GDM1 (cell line): ENCODE measurements at places on chromosomes 2 and 18.

GRCh38 chr2:132873738-132874137 is 203.7 kb upstream of the LYPD1 start:
- no peak for DNase-seq

GRCh38 chr18:76658627-76659026 is 163.6 kb upstream of the ZNF516 start:
- DNase-seq, result no peak

- peak; percentile 73 for DNase-seq
These were observed 521.2 kb upstream of the FANCL start for GRCh38 chr2:58762176-58762781.

GRCh38 chr2:181680055-181680936 is at the start of gene NEUROD1:
TSS of gene NEUROD1 (minus strand) at chr2:181680517. CDS start at chr2:181678860, 1,657 bp downstream.
- no peak for DNase-seq

DNA sequence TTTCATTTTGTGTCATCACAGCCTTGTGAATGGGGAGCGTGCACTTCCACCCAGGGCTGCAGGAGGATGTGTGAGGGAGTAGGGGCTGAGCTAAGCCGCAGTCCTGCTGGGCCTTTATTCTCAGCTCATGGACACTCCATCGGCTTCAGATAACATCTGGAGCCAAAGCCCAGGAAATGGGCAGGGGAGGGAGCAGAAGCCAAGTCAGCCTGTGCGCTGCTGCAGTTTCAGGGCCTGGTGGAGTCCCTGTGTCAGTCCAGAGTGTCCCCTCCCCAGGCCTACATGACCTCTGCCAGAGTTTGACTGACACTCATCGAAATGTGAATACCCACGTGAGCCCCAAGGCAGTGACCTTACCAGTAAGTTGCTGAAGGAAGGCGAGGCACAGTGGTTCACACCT is 242.2 kb downstream of the LOXHD1 start:
- DNase-seq, result no peak

DNA sequence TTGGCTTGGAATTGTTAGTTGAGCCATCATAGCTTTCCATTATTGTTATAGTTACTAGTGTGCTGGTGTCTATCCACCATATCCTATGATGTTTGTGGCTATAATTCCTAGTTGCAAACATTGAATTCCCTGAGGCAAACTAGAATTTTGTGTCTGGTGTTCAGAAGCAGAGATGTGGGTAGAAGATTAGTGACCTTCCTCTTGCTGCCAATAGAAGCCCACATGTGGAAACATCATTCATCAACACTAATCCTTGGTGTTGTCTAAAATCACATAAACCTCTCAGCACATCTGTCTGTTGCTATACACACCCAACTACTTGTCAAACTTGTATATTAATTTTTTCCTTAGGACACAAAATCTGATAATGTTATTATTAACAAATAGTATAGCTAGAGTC is 374.1 kb downstream of the TGIF1 start:
- no peak for DNase-seq

DNA sequence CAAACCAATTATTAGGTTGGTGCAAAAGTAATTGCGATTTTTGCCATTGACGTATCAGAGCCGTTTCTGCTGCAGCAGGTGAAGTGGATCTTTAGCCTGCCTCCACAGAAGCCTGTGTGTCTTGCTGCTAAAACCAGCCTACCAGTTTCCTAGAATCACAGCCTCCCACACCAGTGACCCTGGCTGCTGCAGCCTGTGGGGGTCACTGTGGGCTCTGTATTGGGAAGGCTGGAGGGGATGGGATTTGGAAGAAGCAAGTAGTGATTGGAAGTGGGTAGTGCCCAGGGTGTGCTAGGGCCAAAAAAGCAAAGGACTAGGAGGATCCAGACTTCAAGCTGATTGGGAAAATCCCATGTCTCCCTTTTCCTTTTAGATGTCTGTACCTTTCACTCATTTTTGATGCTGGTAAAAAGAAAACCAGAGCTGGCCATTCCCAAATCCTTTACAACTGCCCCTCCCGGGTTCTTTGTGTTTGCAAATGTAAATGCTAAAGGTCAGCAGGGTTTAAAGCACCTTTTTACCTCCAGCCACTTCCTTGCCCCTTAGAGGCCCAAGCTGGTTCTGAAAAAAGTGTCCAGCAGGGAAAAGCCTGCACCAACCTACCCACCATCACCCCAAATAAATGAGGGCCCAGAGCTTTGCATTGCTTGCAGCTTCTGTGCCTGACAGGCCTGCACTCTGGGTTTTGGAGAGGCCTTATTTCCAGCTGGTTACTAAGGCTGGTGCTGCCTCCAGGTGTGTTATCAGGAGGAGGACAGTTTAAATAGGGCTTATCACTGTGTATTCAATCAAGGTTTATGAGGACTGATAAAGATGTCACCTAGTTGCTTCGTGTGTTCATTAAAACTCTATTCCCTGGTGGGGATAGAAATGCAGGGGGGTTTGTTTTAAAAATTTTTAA is 172.0 kb downstream of the MIB1 start:
- DNase-seq, result no peak

- DNase-seq, result no peak
These were observed 32.7 kb downstream of the SIX3 start for GRCh38 chr2:44974064-44974715.

- DNase-seq, result no peak
These were observed 5.3 kb downstream of the NGEF start for GRCh38 chr2:233007739-233008138.

DNA sequence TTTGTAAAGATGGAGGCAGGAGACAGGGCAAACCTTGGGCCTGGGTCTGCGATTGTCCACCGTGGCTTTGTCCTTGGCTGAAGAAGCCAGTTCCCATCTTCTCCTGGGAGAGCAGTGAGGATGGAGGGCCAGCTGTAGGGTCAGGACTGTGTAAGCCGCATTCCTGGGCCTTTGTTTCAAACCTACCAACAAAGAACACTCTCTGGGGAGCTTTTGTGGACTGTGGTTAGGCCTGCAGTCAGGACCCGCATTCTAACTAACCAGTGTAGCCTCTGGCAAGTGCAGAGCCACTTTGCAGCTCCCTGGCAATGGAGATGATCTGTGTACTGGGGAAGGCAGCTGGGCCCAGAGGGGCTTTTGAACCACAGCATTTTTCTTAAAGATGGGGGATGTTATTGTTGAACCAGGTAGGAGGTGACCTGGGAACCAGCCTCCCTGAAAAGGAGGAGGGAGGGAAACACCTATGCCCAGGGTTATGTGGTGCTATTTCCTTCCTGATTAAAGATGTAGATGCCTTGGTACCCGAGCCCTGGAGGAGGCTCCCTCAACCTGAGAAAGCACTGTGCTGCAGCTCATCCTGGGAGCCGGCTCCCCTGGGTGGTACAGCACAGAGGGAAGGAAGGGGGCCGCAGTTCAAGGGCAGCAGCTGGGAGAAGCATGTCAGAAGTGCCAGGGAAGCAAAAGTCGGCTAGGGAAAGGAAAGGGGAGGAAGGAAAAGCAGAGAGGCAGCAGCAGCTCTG is 12.7 kb upstream of the SMAD4 start:
- no peak for DNase-seq

GRCh38 chr18:61530681-61531080 is 197.5 kb downstream of the CDH20 start:
- DNase-seq, result no peak
